GM04504 (cell line): ENCODE measurements at places on chromosomes 16 and 17.

DNA sequence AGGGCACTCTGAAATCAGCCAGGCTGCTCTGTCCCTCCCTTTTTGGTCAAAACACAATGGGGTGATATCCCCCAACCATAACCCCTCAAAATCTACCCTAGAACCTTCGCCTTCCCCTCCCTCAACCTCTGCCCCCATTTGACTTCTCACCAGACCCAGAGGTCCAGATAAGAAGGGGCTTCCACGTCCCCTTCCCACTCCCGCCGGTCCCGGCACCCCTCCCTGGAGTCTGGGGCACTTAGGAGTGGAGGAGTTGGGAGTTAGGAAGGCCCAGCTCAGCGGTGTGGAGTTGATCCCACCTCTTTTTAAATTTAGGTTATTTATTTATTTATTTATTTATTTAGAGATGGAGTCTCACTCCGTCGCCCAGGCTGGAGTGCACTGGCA is 619 bp upstream of the TMEM92 start:
- no peak for DNase-seq

DNA sequence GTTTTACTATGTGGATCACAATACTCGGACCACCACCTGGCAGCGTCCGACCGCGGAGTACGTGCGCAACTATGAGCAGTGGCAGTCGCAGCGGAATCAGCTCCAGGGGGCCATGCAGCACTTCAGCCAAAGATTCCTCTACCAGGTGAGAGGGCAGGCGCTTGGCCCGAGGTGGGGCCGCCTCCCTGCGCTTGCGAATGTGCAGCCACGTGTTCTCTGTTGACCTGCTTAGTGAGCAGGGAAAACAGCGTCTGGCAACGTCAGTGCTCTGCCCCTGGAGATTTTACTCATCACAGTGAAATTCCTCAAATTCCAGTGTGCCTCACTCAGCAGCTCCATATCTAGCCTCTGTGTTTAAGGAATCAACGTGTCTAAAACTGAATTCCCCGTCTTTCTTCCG is 33.4 kb upstream of the CLEC18A start:
- DNase-seq, result peak; percentile 78

DNA sequence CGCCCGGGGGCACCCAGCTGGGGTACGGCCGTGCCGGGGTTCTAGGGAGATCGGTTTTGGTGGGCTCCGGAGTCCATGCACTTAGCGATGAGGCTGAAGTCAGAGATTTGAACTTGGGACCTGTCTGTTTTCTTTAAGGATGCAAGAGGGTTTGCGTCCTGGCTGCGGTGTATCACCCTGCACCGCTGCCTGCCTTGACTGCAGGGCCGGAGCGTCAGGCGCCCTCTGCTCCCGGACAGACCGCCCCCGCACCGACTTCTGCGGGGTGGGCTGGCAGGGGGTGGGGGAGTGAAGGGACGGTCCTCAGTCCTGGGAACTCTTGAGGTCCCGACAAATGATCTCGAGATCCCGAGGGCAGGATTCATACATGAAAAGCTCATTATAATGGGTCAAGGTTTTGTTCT is 701 bp downstream of the PDP2 start:
- DNase-seq, result no peak

- no peak for DNase-seq
Observed at GRCh38 chr16:72091217-72091616, 2.2 kb downstream of the TXNL4B start.

- DNase-seq, result no peak
Observed at GRCh38 chr16:25713785-25714570, 22.2 kb downstream of the HS3ST4 start.

- DNase-seq, result no peak
Observed at GRCh38 chr16:397135-397661, at the start of gene NME4. TSS of gene NME4 (plus strand) at chr16:397199. CDS start at chr16:397223, 24 bp downstream.

- no peak for DNase-seq
Observed at GRCh38 chr17:50603340-50603739, 31.3 kb upstream of the ABCC3 start.

- no peak for DNase-seq
Observed at GRCh38 chr17:11535231-11535630, 63.0 kb upstream of the DNAH9 start.

- DNase-seq, result no peak
Observed at GRCh38 chr17:9755083-9755482, 36.3 kb downstream of the DHRS7C start.

GRCh38 chr17:57911834-57912673 is 43.2 kb downstream of the CUEDC1 start:
- no peak for DNase-seq

DNA sequence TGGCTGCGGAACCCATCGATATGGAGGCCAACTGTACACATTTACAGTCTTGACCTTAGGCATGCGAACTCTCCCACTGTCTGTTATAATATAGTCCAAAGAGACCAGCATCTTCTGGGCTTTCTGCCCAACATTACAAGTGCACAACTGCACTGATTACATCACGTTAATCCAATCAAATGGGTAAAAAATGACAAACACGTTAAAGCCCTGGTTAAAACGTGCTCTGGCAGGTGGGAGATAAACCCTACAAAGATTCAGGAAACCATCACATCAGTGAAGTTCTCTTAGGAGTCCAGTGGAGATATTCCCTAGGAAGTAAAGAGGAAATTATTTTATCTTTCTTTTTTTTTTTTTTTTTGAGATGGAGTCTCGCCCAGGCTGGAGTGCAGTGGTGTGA is 23.7 kb upstream of the XYLT2 start:
- no peak for DNase-seq

GRCh38 chr16:30088832-30089624 is 2.7 kb downstream of the TBX6 start:
- no peak for DNase-seq

GRCh38 chr16:88357317-88358022 is 25.3 kb upstream of the ZNF469 start:
- no peak for DNase-seq

- DNase-seq, result no peak
Observed at GRCh38 chr17:42163113-42163512, 8.3 kb upstream of the RAB5C start.

- peak; percentile 65 for DNase-seq
Observed at GRCh38 chr17:46013502-46014165, 14.6 kb downstream of the STH start.

GRCh38 chr16:66485376-66485775 is 58.3 kb downstream of the BEAN1 start:
- DNase-seq, result no peak

- no peak for DNase-seq
Observed at GRCh38 chr17:17815062-17815406, 21.8 kb downstream of the SREBF1 start.

DNA sequence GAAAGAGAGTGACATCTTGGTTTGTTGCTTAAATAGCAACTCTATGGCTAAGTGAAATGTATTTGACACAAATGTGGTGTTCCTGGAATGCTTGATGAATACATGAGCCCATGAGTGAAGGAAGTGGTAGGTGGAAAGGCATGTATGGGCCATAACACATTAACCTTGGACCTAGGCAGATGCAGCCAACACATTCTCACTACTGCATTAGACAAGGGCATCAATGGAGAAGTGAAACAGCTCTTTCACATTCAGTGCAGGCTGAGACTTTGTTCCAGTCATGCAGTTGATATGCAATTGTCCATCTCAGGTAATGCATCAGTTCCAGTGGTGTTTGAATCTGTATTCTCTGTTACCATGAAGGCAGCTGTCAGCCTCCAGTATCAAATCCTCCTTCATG is 133.6 kb downstream of the HS3ST3B1 start:
- DNase-seq, result no peak
